ENCODE measurements at places on chromosomes 7 and 10.

GRCh38 chr7:57769131-57769530, 319.2 kb downstream of the ZNF716 start:
- no peak for DNase-seq

GRCh38 chr7:155457544-155458110, 302 bp upstream of the EN2 start:
- DNase-seq, result no peak

DNA sequence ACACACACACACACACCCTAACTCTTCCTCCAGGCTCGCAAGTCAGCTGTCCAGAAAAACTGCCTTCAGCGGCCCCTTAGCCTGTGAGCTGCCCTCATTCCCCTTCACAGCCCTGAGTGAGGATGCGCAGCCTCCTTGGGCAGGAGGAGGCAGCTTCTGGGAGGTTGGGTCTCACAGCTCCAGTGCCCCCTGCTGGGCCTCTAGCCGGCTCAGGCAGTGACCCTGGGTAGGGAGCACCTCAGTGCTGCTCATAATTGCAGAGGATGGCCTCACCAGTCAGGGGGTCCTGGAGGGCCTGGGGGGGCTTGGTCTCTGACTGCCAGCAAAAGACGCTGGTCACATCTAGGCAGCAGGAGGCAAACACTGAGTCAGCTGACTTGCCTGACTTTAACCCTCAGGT, 43.7 kb downstream of the ZNF273 start:
- no peak for DNase-seq

- no peak for DNase-seq
These were observed 161.5 kb downstream of the MAD1L1 start for GRCh38 chr7:2071133-2071832.

DNA sequence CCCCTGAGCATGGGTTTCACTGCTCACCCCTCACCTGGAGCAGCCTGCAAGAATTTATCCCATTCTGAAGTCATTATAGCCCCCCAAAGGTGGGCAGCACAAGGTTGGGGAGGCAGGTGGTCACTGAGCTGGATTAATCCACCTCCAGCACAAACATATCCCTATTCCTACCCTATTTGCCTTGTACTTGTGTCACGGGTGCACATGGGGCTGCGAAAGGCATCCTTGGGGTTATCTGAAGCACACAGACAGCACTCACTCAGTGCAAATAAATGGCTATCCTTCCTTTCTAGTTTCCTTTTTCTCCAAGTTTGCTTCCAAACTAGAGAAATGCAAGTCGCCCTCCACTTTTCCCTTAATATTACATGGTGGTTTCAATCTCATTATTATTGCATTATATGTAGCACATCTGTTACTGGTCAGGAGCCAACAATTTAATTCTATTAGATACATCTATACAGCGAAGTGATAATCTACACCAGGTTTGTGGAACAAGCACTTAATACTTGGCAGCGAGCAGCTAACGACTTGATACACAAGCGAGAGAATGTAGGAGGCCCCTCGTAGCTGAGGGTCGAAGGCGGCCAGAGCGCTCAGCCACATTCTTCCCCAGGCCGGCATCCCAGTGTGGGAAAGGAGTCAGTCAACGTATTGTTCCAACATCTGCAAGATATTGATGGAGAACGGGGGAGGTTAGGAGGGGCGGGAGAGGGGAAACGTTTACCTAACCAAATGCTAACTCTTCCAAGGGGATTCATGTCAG, 121.3 kb upstream of the HABP2 start:
- no peak for DNase-seq

DNA sequence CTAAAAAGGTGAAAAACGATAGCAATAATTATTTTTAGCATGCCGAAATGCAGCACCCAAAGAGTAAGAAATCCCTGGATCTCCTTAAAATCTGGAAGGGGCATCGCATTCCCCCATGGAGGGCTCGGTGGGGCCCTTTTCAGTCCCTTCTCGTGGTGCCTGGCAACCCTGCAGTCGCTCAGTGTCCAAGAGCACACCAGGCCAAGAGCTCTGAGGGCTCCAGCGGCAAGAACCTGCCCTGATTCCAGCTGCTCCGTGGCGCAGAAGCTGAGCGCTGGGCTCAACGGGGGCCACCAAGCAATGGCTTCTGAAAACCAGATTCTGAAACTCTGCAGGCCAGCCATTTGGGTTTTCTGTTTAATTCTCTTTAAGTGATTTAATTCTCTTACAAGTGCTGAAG, 131.2 kb downstream of the PRKAG2 start:
- DNase-seq, result no peak

GRCh38 chr7:25029075-25029474, 49.1 kb upstream of the OSBPL3 start:
- DNase-seq, result no peak

GRCh38 chr7:71584256-71584655, 452.3 kb downstream of the GALNT17 start:
- DNase-seq, result no peak

- peak; percentile 41 for DNase-seq
These were observed 473 bp downstream of the ADCK2 start for GRCh38 chr7:140673063-140673773.

- no peak for DNase-seq
These were observed 57.0 kb upstream of the GLCCI1 start for GRCh38 chr7:7911369-7912123.

DNA sequence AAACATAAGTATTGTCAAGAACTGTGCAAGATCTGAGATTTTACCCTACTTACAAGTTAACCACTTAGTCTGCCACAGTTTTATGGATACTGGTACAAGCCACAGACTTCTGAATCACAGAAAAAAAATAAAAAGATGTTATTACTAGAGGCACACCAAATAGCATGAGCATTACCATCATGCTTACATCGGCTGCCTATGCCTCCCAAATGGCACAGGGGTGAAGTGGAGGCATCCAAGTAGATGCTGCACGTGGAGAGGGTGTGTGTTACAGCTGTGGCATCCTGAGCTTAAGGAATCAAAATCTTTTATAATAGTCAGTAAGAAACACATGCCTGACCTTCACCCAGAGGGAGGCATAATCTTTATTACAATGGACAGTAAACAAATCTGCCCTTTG, 207.8 kb downstream of the TFEC start:
- DNase-seq, result no peak

- no peak for DNase-seq
These were observed 119.9 kb upstream of the BTBD16 start for GRCh38 chr10:122151121-122151694.

DNA sequence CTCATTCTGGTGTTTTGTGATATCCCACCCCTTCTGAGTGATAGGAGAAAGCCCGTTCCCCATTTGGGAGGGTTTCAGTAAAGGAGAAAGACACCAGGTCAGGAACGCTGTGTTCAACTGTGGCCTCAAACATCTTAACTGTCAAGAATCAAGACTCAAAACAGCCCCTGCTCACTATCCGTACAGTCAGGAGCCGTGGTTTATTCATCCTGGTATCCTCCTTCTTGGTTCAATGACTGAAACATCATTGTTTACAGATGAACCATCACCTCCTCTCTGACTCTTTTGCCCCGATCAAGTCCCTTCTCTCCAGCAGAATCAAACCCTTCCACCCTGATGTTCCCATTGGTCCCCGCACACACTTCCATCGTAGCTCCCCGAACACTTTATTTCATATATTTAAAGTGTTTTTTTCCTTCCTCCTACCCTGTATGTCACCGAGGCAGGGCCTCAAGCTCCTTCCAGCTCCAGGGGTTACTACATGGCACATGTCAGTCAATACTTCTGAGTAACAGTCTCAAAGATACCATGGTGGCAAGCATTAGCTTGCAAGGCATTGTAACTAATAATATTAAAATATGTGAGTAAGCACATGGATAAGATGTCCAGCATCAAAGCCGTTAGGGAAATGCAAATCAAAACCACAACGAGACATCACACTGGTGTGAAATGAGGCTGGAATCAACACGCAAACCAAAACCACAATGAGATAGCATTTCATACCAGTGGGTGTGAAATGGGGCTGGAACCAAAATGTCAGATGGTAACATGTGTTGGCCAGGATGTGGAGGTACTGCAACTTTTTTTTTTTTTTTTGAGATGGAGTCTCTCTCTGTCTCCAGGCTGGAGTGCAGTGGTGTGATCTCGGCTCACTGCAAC, 124.7 kb upstream of the C1QL3 start:
- peak; percentile 7 for DNase-seq

- DNase-seq, result no peak
These were observed 119.6 kb downstream of the DOCK1 start for GRCh38 chr10:127024685-127025435.

DNA sequence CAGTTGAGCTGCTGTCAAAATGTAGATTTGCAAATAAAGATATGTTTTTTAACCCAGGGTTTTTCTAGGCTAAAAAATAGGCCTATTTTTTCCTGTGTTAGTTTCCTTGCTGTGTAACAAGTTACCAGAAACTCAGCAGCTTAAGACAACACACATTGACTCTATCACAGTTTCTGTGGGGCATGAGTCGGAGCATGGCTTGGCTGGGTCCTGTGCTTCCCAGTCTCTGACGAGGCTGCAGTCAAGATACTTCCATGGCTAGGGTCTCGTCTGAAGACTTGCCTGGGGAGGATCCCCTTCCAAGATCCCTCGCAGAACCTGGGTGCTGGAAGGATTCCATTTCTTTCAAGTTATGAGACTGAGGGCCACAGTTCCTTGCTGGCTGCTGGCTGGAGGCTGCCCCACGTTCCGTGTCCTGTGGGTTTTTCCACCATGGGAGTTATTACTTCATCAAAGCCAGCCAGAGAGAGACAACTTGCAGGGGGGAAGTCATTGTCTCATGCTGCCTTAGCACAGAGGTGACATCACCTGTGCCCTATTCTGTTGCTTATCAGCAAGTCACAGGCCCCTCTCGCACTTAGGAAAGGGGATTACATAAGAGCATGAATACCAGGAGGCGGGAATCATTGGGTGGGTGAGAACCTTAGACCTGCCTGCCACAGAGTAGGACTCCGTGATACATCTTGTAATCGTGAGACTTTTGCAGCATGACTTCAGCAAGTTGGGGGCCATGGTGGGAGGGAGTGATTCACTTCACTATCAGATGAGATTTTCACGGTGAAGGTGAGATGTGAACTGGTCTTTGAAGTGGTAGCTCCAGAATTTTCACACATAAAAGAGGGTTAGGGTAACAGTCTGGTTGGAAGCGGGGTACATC, 77.9 kb downstream of the CCNY start:
- DNase-seq, result peak; percentile 69

GRCh38 chr10:4453276-4453675, 372.7 kb upstream of the AKR1E2 start:
- DNase-seq, result no peak

DNA sequence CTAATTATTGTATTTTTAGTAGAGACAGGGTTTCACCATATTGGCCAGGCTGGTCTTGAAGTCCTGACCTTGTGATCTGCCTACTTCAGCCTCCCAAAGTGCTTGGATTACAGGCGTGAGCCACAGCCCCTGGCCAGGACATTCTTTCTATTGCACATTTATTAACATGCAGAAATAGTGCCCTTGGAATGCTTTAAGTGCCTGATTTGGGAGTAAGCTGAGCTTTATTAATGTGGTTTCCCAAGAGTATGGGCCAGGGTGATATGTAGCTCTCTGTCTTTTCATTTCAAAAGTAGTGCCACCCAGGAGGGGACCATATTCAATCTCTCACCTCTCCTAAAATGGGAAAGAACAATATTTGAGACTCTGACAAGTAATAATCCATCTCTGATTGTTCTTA, 970.7 kb downstream of the KCNMA1 start:
- no peak for DNase-seq

DNA sequence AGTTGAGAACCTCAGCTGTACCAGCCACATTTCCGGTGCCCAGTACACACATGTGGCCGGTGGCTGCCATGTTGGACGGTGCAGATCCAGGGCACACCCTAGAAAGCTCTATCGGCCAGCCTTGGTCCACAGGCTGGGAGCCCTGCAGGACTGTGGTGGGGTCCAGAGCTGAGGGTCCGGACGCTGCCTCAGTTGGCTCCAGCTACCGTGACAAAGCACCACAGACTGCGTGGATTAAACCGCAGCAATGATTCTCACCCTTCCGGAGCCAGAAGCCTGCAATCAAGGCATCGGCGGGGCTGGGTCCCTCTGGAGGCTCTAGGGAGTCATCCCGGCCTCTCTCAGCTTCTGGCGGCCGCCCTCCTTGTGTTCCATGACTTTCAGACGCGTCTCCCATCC, 50.1 kb downstream of the PDGFA start:
- DNase-seq, result no peak

- no peak for DNase-seq
These were observed 7.5 kb downstream of the CCDC186 start for GRCh38 chr10:114166494-114166893.

DNA sequence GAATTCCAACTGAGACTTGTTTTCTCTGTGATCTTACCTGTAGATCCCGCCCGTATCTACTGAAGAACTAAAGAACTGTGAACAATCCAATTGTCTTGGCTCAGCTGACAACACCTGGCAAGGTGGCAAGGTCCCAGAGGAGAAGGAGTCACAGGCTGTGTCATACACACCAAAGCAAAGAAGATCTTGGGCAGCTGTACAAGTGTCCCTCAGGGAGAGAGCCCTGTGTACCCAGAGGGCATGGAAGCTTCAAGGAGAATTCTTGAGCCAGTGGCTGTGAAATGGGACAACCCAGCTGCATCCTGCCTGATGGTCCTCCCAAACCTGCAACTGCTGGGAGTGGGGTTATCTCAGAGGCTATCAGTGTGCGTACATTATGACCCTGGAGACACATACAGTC, 46.7 kb upstream of the TECTB start:
- no peak for DNase-seq

- no peak for DNase-seq
These were observed 770.6 kb downstream of the KCNMA1 start for GRCh38 chr10:76866841-76867586.

DNA sequence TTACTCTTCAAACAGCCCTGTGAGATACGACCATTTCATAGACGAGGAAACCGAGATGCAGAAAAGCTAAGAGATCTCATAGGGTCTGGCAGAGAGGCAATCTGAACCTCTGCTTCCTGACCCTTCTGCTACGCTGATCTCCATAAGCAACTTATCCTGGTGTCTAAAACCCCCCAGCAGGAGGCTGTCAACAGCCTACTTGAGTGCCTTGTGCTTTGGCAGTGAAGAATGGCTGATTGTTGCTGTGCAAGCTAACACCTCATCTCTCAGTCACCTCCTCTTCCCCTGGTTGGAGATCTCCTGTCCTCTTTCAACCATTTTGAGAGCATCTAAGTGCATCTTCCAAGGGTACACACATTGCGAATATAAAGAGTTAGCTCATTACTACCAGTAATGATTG, 86.2 kb downstream of the AOAH start:
- DNase-seq, result no peak

- no peak for DNase-seq
These were observed 292.1 kb downstream of the BBS9 start for GRCh38 chr7:33421429-33421828.

DNA sequence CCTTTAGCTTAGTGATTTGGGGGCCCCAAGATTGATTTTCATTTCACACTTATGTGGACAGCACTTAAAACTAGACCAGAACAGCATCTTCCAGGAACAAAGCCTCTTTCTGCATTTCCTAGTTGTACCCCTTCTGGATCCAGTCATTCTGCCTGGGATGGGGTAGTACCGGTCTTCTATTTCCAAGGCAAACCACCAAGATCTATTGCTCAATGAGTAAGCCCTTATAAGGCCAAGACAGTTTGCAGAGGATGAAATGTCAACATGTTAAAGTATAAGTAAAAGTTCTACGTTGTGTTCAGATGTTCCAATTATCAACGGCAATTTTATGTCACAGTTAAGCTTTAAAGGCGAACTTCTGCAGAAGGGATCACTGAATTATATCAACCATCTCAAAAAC, 106.9 kb upstream of the ZNF746 start:
- no peak for DNase-seq

GRCh38 chr10:47243791-47244190, 56.2 kb upstream of the GDF10 start:
- no peak for DNase-seq

GRCh38 chr10:68526634-68527307, 552 bp downstream of the SLC25A16 start:
- no peak for DNase-seq

Measured in suppressor macrophage treated with lipopolysaccharide for 4 hours (primary cell).